H4 (cell line): ENCODE measurements at places on chromosomes 4 and X.

- DNase-seq, result no peak
Measured at GRCh38 chr4:16480011-16480410, 253.7 kb upstream of the TAPT1 start.

DNA sequence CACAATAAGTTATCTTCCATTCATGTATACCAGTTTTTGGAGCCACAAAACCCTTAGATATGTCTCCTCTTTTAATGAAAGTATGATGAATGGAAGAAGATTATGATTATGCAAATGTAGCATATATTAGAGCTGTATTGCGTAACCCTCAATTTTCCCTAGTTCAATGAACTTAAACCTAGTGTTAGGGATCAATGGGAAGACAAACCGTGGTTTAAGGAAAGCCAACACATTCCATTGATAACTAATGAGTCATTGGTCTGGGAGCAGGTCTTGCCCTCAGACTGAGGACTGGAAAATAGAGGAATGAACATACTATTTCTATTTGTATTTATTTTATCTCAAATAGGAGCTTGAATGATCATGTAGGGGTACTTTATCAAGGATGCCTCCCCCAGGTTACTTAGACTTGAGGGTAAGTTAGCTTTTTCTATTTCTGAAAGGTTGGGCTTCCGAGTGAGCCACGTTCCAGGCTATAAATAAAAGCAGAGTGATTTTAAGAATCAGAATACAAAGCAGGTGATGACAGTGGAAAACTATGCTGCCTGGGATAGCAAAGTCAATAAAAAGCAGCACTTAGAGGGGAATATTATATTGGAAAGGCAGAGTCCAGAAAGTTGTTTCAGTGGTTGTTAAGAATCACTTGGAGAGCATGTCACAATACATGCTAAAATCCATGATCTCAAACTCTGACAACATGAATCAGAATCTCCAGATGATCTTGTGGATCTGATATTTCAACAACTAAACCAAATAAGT, 356.0 kb downstream of the ADAM29 start:
- DNase-seq, result no peak

DNA sequence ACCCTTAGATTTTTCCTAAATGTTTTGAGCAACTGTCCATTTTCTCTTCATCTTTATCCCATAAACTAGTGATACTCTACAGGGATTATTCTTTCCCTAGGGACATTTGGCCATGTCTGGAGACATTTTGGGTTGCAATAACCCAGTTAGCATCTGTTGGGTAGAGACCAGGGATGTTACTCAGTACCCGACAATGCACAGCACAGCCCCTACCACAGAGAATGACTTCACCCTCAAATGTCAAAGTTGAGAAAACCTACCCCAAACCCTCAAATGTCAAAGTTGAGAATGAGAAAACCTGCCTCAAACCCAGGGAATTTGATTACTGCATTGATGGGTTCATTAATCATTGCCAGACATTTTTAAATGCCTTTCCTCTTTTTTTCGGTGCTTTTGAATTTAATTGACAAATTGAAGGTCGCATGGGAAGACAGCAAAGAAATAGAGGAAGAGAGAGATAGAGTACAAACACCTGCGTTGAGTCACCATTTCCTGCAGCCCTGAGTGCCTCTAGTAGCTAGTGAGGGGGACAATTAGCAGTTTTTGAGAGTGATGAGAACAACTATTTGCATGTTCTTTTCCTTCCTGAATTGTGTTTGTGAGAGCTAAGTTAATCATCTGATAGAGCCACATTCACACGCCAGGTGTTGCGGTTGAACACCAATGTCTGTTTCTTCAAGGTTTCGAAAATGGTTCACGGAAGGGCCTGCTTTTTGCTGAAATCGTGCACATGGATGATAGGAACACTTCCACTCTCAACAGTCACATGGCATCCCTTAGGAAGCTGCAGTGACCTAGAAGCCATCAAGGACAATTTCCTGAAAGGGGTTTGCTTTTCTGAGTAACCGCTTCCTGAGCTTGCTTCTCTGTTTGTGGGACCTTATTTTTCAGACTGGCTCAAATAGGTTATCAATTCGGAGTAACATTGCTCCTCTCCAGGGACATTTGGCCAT, 203.9 kb upstream of the VCX3A start:
- no peak for DNase-seq

GRCh38 chr4:118729287-118730286, 44.4 kb downstream of the METTL14 start:
- DNase-seq, result no peak

- no peak for DNase-seq
Measured at GRCh38 chrX:1185561-1185960, 26.9 kb downstream of the CRLF2 start.

DNA sequence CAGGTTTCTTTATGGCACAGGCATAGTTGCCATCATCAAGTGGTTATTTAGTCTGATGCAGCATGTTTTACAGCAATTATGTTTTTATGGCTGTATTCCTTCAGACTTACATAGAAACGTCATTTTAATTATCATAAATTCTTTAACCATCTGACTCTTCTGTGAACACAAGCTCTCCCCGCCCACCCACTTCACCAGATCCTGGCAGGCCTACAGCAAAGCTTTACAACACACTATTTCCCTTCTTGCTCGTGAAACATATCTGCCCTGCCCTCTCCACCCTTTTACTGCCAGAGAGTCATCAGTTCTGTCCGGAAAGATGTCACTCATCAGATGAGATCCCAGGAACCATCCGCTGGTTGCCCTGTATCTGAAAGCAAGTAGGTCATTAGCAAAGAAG, 120.5 kb downstream of the HS6ST2 start:
- DNase-seq, result no peak

DNA sequence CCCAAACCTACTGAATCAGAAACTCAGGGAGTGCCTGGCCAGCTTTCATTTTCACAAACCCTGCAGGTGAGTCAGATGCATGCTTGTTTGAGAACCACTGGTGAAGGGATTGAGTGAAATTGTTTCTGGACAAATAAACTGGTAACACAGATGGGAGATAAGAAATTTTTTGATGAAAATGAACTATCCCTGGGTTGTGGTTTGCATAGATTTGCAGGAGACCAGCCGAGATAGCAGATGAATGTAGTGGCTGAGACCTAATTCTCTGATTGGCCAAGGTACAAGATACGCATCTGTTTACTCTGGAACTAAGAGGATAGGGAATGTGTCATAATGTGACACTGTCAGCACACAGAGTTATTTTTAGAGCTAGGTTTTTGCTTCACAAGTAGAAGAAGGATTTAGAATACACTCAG, 117.8 kb upstream of the NOCT start:
- DNase-seq, result peak; percentile 67

DNA sequence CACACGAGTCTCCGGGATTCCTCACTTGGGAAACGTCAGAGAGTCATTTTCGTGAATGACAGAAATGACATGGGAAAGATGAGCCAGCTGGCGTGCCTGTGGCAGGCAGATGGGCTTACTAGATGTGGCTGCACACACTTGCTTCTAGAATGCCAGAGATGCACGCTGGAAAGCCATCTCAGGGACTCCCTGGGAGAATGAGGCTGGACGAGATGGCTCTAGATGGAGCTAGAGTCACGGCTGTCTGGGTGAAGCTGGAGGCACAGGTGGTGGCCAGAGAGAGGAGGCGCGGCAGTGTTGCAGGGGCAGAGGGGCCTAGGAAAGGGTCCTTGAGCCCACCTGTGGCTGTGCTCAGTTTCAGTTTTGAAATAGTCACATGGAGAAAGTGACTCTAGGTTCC, 26.0 kb downstream of the TKTL1 start:
- no peak for DNase-seq

DNA sequence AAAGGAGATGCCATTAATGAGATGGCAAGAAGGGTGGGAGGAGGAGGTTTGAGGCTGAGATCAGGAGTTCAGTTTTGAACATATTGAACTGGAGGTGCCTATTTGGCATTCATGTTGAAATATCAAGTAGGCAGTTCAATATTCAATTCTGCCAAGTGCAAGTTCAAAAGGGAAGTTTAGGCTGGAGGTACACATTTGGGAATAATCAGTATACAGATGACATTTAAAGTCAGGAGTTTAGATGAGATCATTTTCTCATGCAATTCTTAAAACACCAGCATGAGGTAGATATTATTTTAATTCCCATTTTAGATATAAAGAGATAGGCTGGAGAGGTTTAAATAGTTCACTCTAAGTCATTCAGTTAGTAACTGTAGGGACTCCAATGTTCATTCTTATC, 26.1 kb downstream of the COQ2 start:
- DNase-seq, result no peak

GRCh38 chrX:21153503-21153902, 220.7 kb upstream of the CNKSR2 start:
- DNase-seq, result peak; percentile 58

DNA sequence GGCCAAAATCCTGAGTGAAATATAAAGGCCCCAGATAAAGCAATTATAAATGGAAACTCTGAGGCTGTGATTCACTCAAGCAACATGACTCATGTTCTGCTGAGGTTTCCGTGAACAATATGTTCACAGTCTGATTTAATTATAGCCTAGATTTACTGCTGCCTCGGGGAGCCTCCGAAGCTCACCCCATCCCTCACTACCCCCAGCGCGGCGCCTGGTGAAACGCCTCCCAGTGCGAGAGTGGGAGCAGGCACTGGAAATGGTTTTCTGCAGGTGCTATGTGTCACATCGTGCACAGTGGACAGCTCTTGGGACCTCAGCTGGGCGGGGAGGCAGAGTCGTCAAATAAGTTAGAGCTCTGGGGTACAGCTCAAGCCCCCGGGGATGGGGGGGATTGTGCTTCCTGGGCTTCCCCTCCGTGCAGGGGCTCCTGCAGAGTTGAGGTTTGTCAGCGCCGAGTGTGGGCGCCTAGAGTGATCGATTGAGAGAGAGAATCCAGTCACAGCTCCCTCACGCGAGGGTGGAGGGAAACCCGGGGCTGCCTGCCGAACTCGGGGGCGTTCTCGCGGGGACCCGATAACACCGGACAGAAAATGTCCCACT, 110.6 kb downstream of the PHKA2 start:
- peak; percentile 78 for DNase-seq

- DNase-seq, result no peak
Measured at GRCh38 chrX:4754878-4755604, 1041.6 kb upstream of the PRKX start.

DNA sequence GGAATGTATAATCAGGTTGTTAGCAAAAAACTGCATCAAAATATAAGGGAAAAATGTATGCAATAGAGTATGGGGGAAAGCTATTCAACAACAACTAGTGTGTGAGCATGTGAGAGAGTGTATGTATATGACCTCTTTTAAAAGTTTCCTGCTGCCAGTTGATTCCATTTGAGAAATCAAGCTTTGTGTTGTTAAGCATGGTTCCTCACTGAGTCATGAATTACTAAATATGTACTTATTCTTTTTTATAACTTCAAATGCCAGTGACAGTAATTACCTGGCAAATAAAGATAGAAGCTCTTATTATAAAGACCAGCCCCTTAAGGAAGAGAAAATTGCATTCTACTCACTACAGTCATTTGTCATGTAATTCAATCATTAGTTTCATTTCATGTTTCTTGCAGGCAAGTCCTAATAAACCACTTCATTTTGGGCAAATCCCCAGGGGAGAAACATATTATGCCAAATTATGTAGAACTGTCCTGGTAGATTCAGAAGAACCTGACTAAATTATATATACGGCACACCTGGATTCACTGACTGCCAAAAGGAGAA, 19.2 kb downstream of the RASGEF1B start:
- no peak for DNase-seq
